Epithelial cell of prostate (primary cell): ENCODE measurements at places on chromosomes 1 and 21.
A peak's percentile ranks its signal among the peaks of the same experiment; 100 is the strongest.

DNA sequence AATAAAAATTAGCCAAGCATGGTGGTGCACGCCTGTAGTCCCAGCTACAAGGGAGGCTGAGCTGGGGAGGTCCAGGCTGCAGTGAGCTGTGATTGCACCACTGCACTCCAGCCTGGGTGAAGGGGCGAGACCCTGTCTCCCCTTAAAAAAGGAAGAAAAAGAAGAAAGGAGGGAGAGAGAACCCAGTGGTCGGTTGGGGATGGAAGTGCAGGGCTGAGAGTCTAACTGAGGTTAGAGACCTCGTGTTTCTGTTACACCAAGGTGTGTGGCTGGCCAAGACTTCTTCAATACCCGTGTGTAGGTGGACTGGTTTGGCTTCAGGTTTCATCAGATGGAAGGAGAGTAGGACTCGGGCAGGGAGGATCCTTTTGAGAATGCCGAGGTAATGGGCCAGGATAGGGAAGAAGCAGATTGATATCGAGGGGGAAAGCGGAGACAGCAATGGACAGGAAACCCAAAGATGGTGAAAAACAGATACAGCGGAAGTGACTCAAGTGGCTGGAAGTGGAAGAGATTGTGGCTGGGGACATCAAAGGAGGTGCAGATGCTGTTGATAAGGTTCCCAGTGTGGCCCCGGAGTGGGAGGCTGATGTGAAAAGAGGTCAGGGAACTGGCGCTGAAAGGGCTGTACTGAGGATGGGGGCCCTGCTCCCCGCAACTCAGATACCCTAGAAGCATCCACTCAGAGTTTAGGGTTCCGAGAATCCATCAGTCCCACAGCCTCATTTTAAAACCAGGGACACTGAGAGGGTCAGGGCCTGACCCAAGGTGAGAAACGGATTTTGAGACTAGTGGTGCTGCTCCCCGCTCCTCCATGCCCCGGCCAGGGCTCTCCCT, 681 bp upstream of the UBXN10 start:
- no peak for DNase-seq

DNA sequence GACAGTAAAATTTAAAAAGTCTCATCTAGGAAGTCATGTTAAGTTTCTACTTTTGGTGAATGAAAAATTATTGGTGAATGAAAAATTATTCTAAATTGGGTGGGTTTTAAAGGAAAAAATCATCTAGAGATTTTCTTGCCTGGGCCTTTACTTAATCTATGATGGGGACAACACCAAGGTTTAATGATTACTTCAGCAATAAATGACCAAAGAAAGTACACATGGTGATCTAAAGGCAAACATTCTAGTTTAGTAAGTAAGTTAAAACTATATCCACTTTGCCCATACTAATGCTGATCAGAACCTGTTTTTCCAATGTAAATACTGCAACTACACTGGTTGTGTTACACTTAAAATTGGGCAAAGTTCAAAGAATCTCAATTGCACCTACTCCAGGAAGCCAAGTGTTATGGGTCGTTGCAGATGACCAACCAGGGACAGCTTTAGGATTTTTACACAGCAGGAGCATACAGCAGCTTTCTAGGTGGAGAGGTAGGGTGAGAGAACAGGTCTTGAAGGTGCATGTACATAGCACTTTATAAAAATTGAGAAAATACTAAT, 14.6 kb upstream of the RPL5 start:
- no peak for DNase-seq

GRCh38 chr1:218164111-218164929, 120.8 kb upstream of the RRP15 start:
- DNase-seq = no peak

DNA sequence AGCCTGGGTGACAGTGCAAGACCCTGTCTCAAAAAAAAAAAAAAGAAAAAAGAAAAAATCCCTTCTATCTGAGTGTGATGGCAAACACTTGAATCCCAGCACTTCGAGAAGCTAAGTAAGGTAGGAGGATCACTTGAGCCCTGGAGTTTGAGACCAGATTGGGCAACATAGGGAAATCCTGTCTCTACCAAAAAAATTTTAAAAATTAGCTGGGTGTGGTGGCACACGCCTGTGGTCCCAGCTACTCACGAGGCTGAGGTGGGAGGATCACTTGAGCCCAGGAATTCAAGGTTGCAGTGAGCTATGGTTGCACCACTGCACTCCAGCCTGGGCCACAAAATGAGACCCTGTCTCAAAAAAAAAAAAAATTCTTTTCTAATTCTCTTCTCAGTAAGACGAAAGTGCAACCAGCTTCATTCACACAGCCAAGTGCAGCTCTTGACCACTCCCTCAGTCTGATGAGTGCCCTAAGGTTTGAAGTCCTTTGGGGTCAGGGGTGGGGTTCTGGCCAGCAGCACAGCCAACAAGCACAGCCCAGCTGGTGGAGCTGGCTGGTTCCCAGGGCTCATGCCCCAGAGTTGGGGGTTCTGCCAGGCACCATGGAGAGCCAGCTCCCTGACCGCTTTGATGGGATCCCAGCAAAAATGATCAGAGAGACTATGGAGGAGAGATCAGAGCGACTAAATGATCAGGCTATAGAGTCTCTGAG, 8.0 kb downstream of the SLC2A5 start:
- no peak for DNase-seq

GRCh38 chr21:36156815-36157670, at the start of gene DOP1B:
Gene DOP1B (plus strand): TSS chr21:36156824. CDS start chr21:36164734, 7,910 bp downstream.
- DNase-seq = no peak

GRCh38 chr1:172875892-172876291, 174.8 kb downstream of the TNFSF18 start:
- DNase-seq = no peak

DNA sequence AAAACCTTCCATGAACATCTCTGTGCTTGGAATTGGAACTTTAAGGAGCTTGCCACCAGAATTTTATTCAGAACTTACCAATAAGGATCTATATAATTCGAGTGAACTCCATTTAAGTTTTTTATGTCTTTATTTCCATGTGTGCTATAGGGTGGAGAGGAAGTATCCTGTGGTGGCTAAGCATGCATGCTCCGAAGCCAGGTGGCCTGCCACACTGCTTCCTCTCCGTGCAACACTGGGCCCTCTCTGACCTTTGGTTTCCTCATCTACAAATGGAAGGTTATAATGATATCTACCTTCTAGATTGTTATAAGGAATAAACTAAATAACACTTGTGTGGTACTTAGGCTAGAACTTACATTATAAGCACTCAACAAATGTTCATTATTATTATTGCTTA, 382.1 kb downstream of the PTPRC start:
- no peak for DNase-seq

- no peak for DNase-seq
Observed at GRCh38 chr1:45557422-45557944, 6.9 kb downstream of the AKR1A1 start.

DNA sequence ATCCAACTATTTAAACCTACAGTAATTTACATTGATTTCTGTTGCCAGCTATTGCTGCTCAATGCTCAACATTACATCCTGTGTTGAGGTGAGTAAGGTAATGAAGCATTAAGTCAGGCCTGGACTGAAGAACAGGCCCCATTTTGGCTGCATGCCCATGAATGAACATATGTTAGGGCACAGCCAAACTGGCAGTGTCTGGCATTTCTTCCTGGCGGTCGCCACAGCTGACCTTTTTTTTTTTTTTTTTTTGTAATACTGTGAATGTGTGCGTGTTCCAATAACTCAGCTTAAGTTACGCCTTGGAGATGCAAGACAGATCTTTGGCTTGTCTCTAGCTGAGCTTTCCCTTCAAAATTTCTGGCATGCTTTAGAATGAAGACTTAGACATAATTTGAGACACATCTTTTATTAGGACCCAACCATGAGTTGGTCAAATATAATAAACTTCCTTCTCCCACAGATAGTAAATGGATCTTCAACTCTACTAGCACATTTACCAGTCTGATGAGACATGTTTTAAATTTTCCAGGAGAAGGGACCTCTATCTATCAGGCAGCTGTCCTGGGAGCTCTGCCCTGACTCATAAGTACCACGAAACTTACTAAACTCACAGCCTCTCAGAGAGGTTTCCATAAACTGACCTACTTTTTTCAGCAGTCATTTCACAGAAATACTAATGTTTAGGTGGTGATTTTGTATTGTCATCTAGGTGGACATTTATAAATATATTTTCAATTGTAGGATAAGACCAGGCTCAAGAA, 341.1 kb upstream of the RUNX1 start:
- peak; percentile 76 for DNase-seq

GRCh38 chr1:163163881-163164582, 38.7 kb downstream of the RGS5 start:
- DNase-seq = no peak

GRCh38 chr1:180194546-180195207, 35.4 kb upstream of the LHX4 start:
- DNase-seq = no peak

GRCh38 chr1:62882201-62883104, 98.5 kb downstream of the ATG4C start:
- no peak for DNase-seq

DNA sequence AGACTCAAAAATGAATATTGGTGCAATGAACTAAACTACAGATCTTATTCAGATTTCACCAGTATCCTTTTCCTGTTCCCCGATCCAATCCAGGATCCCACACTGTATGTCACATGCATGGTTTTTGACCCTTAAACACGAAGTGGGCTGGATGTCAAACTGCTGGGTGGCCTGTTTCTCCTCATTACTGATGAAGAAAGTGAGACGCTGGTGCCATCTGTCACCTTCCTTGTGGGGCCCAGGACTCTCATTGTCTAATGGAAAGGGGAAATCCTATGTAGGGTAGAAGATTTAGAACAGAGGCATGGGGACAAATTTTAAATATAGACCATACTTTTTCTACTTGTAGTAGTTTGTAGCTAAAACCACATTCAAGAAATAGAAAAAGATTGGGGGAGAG, 56.2 kb downstream of the DISC1 start:
- DNase-seq = no peak

GRCh38 chr1:160744199-160744851, 5.3 kb downstream of the SLAMF7 start:
- no peak for DNase-seq

DNA sequence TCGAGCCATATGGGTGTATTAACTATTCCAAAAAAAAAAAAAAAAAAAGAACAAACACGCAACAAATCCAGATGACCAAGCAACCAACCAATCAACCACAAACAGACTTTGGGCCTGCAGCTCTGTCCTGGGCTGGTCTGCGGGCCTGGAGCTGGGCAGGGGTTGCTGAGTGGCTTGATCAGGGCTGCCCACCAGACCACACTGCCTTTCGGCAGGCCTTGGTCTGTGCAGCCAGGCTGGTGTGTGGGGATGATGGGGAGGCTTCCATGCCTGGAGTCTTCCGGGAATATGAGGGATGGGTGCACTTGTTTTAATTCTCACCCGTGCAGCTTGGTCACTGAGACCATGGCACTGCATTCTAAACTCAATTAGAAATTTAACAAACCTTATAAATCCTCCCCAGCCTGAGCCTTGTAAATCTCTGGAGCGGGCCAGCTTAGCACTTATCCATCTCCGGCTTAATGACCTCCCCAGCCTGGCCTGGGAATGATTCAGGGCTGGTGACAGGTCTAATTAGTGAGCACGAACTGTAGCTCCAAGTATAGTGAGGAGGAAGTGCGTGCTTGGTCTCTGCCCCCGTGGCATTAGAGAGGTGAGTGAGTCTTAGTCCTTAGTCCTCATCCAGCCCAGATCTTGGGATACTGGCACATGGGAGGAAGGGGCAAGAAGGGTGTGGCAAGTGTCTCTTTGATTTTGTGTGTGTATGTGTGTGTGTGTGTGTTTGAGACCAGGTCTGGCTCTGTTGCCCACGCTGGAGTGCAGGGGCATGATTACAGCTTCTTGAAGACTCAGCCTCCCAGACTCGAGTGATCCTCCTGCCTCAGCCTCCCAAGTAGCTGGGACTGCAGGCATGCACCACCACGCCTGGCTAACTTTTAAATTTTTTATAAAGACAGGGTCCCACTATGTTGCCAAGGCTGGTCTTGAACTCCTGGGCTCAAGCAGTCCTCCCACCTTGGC, 74.6 kb upstream of the CSF3R start:
- DNase-seq = no peak

- no peak for DNase-seq
Observed at GRCh38 chr1:30623431-30623830, 100.0 kb downstream of the MATN1 start.

- peak; percentile 52 for DNase-seq
Observed at GRCh38 chr1:178277793-178278530, 184.1 kb downstream of the RASAL2 start.

GRCh38 chr1:211420389-211420788, 71.6 kb downstream of the RD3 start:
- no peak for DNase-seq

GRCh38 chr1:230199034-230199433, 132.0 kb downstream of the GALNT2 start:
- DNase-seq = no peak

- no peak for DNase-seq
Observed at GRCh38 chr1:40508375-40509341, at the start of gene EXO5. Gene EXO5 (plus strand): TSS chr1:40508767. CDS start chr1:40514545, 5,778 bp downstream.

DNA sequence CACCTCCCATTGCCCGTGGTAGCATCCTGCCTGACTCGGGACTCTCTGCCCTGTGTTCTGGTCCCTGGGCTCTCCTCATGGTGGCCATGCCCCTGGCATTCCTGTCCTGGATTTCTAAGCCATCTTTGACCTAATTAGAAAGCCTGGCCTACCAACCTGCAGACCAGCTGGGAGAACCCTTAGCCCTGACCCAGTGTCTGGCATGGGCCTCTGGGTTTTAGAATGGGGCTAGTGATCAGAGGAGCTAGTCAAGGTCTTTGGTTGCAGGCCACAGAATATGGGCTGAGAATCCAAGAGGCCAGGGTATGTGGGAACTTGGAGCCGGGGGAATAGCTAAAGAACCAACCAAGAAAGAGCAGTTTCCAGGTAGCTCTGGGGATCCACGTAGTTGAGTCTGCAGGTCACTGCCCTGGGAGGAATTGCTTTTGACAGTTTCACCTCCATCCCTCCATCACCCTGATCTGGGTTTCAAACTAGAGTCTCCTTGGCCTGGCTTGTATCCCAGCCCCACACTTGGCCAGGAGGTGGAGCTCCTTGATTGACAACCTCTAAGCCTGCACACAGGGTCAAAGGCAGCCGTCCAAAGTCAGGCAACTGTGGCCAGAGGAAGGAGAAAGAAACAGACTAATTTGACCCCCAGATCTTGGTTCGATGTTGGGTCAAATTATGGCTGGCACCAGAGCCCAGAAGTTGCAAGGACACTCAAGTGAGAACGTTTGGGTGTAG, 54.7 kb upstream of the ABCG1 start:
- no peak for DNase-seq

- DNase-seq = no peak
Observed at GRCh38 chr1:247298701-247299100, 33.0 kb downstream of the ZNF496 start.

GRCh38 chr1:153358691-153358975, 979 bp downstream of the S100A9 start:
- no peak for DNase-seq

GRCh38 chr1:39478126-39478915, 13.1 kb upstream of the BMP8A start:
- no peak for DNase-seq

- DNase-seq = no peak
Observed at GRCh38 chr1:207873055-207873890, 37.7 kb downstream of the CD34 start.

GRCh38 chr1:10722803-10723202, 73.6 kb downstream of the CASZ1 start:
- DNase-seq = no peak
